Bronchial smooth muscle cell (primary cell): ENCODE measurements at places on chromosomes 5 and 9. TPM values are rescaled to one million over a fixed set of nuclear protein-coding genes. Genes with fewer than 3 reads are reported as not detected.

The GRXCR2 gene
- total RNA-seq, result not detected in 2 replicates

The SPINK6 gene
- not detected in 2 replicates for total RNA-seq

The TSSK1B gene
- total RNA-seq, result 0.16 and 0.26 TPM in 2 replicates

The ANKRD33B gene
- total RNA-seq, result 3.6 and 16.1 TPM in 2 replicates

The ENG gene
- 11.0 and 13.9 TPM in 2 replicates for total RNA-seq

The GPR21 gene
- 0.69 and 1.1 TPM in 2 replicates for total RNA-seq

The PDCD1LG2 gene
- total RNA-seq, result 1.9 and 2.7 TPM in 2 replicates
